ENCODE measurements at places on chromosomes 12 and 14.

- DNase-seq, result no peak
These were observed 274.5 kb downstream of the GLT1D1 start for GRCh38 chr12:129127771-129128170.

DNA sequence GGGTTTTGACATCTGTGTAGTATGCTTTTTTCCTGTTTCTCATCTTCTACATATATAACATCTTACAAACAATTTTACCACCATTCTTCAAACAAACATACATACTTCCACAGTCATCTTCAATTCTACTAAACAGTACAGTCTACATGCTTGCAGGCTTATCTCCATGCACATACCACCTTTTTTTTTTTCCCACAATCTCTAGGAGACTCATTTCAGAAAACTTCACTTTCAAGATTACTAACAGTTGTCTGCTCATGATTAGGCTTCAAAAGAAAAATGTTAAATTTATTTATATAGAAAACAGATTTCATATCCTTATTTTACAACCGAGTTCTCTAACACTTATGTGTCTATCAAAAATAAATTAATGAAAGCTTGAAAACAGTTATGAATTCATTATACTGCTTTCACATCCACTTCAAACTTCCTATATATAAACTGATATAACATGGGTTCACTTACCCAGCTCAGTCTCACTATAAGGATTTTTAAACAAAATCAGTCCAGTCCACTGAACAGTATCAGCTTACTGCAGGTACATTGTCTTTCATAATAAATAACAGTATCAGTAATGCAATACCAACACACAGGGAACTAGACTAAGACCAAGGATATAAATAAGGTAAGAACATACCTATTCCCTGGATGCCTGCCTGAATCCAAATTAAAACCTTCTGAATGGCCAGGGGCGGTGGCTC lies 42.5 kb downstream of the LRP6 start:
- DNase-seq, result peak; percentile 40

DNA sequence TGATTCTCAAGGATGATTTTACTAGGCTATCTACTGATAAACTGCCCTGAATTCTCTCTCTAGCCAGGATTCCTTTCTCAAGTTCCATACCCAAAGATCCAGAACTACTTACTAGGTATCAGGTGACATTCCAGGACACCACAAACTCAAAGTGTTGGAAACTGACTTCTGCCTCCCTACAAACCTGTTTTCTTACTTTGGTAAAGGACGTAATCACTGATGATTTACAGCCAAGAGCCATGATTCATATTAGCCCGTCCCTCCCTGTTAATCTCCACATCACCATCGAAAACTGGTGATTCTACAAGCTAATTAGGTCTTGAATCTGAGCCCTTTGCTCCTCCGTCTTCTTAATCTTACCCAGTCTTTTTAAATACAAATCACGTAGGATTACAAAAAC lies 1.0 kb upstream of the ATG14 start:
- DNase-seq, result no peak

DNA sequence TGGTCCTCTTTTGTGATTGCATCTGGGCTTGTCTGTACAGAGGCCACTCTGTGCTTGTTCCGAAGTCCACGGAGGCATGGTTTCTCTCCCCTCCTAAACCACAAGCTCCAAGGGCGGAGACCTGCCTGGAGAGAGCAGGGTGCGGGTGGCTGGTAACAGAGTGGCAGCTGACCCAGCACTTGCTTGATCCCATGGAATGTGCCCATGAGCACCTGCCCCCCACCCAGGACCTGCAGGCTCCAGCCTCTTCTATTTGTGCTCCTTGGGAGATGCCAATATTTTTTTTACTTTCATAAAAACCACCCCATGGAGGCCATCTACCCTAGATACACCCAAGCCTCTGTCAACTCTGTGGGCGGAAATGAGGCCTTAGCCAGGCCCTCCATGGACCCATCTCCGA lies 104.7 kb downstream of the PRMT8 start:
- no peak for DNase-seq

- DNase-seq, result no peak
These were observed 113.4 kb downstream of the RALGAPA1 start for GRCh38 chr14:35695647-35696046.

DNA sequence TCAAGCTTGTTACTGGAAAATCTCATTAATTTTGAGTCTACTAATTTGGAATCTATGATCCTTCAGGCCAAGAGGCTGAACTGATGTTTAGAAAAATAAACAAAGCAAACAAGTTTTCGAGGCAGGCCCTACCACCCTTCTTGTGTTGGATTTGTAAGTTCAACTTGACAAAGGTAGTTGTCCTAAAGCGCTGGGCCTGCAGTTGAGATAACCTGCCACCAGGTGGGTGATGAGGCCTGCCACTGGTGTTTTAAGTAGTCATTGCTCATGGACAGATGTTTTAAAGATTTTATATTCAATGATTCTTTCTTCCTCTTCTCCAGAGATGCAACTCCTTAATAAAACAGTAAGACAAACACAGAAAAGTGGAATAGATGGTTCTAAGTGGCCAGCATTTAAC lies 19.4 kb downstream of the ACVRL1 start:
- no peak for DNase-seq

- DNase-seq, result no peak
These were observed 166.0 kb downstream of the KLHL28 start for GRCh38 chr14:44795725-44796124.

DNA sequence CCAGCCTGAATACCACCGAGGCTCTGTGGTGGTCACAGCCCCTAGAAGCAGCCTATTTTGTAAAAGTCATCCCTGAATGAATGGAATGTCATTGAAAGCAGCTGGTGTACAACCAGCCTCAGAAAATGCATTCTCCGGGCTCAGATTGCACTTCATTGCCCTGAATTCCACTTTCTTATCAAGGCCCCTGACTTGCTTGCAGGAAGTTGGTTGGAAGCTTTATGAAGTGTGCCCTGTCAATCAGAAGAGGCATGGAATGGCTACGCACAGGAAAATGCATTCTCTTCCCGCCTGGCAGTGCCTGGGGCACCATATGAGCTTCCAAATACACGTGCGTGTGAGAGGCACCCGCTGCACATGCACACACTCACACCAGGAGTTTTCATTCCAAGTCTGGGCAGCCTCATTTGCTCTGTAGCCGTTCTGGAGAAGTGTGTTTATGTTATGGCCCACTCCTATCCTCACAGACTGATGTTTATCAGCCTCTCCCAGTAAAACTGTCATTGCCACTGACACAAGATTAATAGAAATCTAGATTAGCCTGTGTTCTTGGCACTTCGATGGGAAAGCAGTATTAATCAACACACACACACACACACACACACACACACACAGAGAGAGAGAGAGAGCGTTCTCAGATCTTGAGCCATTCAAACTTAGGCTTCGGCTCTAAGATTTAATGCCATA lies 63.9 kb downstream of the NUAK1 start:
- peak; percentile 55 for DNase-seq

DNA sequence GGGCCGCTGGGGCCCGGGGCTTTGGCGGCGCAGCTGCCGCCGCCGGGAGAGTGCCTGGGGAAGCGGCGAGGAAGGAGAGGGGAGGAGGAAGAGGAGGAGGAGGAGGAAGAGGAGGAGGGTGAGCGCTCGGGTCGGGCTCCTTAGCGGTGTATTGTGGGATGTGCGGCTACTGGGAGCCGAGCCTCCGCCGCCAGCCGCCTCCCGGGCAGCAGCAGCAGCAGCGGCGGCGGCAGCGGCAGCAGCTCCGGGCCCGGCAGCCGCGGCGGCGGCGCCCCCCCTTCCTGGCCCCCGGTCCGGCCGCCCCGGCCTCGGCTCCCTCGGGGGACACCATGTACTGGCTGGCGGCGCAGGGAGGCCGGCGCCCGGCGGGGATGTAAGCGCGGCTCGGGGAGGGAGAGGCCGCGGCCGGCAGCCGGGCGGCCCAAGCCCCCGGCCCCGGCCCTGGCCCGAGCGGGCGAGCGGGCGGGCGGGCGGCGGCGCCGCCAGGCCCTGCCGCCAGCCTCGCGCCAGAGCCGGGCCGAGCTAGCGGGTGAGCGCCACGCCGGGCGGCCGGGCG lies at the start of gene SETD1B:
Gene SETD1B (plus strand): TSS at position 149 of the 556 bp plus-strand sequence. CDS start 729 bp downstream, outside the sequence.
- no peak for DNase-seq

DNA sequence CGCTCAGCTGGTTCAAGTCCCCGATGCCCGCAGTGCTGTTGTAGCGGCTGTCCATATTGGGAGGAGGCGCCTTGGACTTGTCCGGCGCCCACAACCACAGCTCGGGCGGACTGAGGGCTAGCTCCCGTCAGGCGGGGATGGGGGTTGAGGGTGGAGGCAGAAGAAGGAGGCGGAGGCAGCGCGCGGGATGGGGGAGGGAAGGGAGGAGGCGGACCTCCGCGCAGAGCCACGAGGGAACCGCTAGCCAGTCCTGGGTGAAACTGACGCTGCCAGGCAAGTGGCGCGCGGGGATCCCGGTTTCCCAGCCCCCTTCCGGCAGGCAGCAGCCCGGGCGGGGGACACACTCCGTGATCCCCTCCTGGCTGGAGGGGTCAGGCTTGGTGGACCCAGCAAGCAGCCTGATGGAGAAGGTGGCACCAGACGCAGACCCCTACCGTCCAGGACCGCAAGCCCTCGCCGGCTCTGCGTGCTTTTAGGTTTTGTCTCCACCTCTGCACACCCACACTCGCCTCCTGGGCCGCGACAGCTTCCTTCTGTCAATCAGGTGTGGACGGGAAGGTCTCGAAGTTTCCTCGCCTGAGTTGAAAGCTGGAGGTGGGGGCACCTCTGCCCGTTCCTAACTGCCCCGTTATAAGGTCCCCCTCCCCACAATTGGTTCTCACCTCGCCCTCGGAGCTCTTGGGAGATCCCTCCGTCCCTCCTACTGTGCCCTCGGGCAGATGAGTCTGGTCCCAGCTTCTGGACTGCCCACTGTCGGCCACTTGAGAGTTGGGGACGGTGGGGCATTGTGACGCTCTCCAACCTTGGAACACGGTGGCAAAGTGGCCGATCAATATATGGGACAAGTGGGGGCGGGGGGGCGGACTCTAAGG lies at the start of gene CPNE8:
Gene CPNE8 (minus strand): TSS at position 112 of the 872 bp plus-strand sequence. CDS start 57 bp downstream, at position 55.
- DNase-seq, result peak; percentile 85

DNA sequence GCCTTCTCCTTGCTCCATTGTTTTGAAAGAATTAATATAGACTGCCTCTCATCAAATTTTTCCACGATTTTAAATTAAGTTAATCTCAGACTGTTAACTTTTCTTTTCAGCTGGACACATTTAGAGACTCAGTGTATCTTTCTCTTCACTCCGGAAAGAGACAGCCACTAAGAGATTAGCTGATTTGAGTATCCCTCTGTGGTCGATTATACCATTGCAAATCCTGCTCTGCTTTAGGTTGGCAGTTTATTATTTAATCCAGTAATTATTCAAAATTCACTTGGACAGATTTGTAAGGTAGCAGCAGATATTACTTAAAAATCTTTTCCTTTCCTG lies 588 bp upstream of the TWF1 start:
- peak; percentile 6 for DNase-seq

DNA sequence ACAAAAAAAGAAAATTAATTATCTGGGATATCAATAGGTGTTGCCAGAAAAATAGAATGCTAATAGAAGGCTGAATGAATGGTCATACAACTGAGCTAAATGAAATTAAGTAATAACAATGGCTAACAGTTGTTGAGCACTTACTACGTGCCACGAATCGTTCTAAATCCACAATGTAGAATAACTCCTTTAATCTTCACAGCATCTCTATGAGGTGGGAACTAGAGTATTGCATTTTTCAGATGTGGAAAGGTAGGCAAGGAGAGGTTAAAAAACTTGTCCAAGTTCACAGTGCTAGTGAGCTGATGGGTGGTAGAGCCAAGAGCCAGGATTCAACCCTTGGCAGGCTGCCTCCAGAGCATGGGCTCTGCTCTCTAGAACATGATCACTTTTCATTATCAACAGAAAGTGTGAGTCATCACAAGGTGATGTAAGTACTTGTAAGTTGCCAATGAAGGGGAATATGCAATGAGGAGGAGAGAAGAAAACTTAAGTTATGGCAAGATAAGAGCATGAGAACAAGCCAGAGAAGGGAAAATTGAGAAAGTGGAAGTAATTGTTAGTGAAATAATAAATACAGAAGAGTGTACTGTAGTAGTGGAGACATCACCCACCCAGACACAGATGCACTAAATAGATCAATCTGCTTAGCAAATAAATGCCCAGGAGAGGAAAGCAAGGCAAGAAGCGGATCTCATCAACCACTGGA lies 122.1 kb downstream of the PRKD1 start:
- peak; percentile 17 for DNase-seq

DNA sequence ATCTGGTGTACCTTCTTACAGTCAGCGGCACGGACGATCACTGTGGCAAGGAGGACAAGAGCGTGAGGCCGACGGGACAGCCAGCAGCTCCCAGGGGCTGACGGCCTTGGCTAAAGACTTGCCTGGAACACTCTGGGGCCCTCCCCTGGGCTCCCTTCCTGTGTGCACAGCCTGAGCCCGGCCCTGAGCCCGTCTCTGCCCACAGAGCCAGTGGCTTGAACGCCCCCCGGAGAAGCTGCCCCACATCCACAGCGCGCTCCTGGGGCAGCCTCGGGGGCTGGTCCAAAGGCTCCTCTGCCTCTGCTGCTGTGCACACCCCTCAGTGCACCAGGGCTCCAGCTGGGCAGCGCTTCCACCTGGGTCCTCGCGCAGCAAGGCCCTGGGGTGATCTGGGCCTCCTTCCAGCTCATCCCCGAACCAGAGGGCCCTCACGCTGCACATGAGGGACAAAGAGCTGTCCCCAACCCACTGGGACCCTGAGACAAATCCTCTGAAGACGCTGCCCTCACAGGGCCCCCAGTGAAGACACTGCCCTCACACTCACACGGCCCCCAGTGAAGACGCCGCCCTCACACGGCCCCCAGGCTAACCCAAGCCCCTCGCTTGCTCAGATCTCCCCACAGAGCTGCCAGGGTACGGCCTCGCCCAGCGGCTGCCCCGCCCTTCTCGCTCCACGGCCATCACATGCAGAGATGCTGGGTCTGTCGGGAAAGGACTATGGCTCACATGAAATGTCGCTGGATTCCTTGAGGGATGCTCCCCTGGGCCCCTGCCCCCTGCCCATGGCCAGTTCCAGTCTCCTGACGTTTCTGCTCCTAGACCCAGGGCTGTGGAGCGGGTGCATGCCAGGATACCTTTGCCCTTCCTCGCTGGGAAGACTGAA lies 22.2 kb downstream of the AMN start:
- DNase-seq, result no peak

Data from hepatic stellate cell (primary cell).